ENCODE measurements at places on chromosomes 5 and 9. TPM values are rescaled to one million over a fixed set of nuclear protein-coding genes. Genes with fewer than 3 reads are reported as not detected.

The TIMD4 gene
- total RNA-seq = 0.99 TPM

The SGCD gene
- 31.2 TPM for total RNA-seq

The CYSRT1 gene
- total RNA-seq = not detected

The GGTA1 gene
- 17.6 TPM for total RNA-seq

The OGN gene
- total RNA-seq = 318 TPM

The TXN gene
- total RNA-seq = 104 TPM

The NEURL1B gene
- total RNA-seq = 46.1 TPM

The KCNN2 gene
- total RNA-seq = 0.57 TPM

The TMEM171 gene
- total RNA-seq = not detected

The LCN6 gene
- 17.4 TPM for total RNA-seq

The SPATA31D4 gene
- not detected for total RNA-seq

The WNT8A gene
- not detected for total RNA-seq

The TPM2 gene
- total RNA-seq = 5,973 TPM

The LCN1 gene
- total RNA-seq = 0.81 TPM

The SLC6A18 gene
- total RNA-seq = not detected

The IFNB1 gene
- total RNA-seq = not detected

The STKLD1 gene
- not detected for total RNA-seq

The FOXD4 gene
- not detected for total RNA-seq

The CNTLN gene
- 17.0 TPM for total RNA-seq

The SREK1 gene
- total RNA-seq = 83.3 TPM

The HIGD2A gene
- total RNA-seq = 60.9 TPM

The MCTP1 gene
- total RNA-seq = 30.8 TPM

The WDR31 gene
- total RNA-seq = 1.1 TPM

The FCN2 gene
- 0.32 TPM for total RNA-seq

The CYSTM1 gene
- total RNA-seq = 44.7 TPM

The DAP gene
- 117 TPM for total RNA-seq

The SLC28A3 gene
- 0.39 TPM for total RNA-seq

The SLC6A19 gene
- not detected for total RNA-seq

The TMEM174 gene
- total RNA-seq = not detected

The ROPN1L gene
- total RNA-seq = 0.68 TPM

The SOHLH1 gene
- total RNA-seq = not detected

The MLANA gene
- not detected for total RNA-seq

The TAF11L10 gene
- total RNA-seq = not detected

The DDX4 gene
- total RNA-seq = not detected

The HAPLN1 gene
- 1.6 TPM for total RNA-seq

The PCA3 gene
- 0.32 TPM for total RNA-seq

Measured in aorta (tissue), 5 donors.